Skin of body (tissue), 3 donors: ENCODE measurements at places on chromosomes 5 and 9.

DNA sequence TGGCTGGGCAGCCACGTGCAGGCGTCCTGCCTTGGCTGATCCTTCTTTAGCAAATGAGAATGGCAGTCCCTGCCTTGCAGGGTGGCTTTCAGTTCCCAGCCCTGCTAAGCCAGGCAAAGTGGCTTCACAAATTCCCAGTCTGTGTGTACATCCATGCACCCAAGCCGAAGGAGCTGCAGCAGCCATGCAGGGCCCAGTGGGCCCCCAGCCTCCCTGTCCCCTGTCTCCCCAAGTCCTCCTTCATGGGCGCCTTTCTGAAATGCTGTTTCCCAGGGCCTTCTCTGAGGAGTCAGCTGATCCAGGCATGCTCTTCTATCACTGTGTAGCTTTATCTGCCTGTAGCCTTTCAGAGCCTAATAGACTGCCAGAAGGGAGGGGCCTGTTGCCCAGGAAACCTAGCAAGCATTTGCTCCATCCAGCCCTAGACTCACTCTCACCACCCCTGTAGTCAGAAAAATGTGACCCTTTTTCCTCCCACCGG is 47.4 kb upstream of the SHC3 start:
- no peak for DNase-seq

DNA sequence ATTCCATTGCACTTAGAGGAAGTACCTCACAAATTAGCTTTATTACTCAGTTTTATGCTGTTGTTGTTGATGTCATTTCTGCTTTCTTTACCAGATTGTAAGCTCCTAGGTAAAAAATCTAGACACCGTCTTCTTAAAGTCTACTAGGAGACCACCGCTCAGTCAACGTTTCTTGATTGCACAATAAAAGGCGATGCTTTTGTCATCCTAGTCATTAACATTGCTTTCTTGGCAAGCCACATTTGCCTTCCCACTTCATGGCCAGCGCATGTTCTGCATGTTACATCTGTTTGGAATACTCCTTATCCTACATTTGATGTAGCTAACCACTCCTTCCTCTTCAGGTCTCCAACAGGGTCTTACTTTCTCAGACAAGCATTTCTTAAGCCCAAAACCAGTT is 464.0 kb upstream of the TUSC1 start:
- DNase-seq, result no peak

GRCh38 chr5:63928451-63928850 is 33.8 kb downstream of the HTR1A start:
- no peak for DNase-seq

DNA sequence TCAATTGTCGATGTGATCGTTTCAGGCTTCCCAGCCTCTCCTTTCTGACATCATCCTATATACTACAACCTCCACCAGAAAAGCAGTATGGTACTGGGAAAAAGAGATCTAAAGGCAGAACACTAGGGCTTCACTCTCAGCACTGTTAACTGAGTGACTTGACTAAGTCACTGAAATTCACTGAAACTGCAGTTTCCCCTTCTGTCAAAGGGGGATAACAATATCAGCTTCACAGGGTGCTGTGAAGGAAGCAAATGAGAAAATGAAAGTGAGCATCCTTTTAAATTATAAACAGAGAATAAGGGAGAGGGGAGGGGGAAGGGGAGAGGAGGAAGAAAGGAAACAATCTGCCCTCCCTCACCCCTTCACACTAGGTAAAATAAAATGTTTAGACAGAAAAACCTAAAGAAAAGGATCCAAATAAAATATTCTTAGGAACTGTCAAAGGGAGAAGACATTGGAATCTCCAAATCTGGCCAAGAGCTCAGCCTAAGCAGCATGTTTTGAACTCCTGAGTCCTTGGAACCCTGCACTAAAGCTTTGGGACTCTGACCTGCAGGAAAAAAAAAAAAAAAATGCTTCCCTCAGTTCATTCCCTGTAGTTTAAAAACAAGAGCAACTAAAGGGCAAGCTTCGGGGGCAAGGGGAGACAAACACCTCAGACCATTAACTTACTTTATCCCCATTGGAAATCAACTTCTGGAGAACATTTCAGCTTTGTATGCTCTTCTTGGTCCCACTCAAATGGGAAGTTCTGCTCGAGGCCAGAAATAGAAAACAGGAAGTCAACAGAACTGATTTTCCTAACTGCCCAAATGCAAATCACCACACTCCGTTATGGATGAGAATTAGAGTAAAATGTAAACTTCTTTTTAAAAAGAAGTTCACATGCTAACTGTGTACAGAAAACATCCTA is 178.3 kb downstream of the DEPDC1B start:
- DNase-seq, result no peak

- peak; percentile 36 for DNase-seq
Measured at GRCh38 chr9:99807276-99807852, 14.3 kb upstream of the NR4A3 start.

DNA sequence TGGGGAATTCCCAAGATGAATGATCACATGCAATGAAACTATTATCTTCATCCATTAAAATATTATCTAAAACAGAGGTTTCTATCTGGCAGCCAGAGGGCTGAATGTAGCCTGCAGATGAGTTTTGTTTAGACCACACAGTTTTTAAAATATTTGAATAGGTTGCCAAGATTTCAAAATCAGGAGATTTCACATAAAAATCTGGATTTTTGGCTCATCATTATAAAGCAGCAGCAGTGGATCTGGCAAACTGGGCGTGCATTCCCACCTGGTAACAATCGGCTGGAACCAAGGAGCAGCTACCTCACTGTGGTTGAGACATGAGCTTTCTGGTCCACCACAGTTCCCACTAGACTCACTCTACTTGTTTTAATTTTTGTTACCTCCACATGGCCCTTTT is 155.1 kb downstream of the BNC2 start:
- DNase-seq, result peak; percentile 14

DNA sequence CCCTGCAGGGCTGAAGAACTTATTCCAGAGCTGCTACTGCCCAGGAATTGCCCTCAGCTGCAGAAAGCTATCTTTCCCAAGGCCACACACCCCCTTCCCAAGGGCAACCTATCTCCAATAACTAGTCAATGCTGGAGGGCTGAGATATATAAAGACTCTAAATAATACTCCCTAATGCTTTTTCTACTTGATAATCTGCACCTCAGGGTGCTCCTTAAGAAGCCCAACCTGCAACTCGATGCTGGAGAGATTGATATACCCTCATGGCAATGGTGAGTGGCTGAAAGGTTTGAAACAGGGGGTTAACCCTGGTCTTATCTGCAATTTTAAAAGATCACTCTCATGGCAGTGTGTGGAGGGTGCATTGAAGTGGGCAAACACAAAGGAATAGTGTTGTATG is 142.7 kb upstream of the APC start:
- no peak for DNase-seq

GRCh38 chr5:150590979-150591695 is 49.3 kb upstream of the SYNPO start:
- peak; percentile 75 for DNase-seq

- peak; percentile 55 for DNase-seq
Measured at GRCh38 chr9:136544548-136544963, 1.3 kb downstream of the NOTCH1 start.

DNA sequence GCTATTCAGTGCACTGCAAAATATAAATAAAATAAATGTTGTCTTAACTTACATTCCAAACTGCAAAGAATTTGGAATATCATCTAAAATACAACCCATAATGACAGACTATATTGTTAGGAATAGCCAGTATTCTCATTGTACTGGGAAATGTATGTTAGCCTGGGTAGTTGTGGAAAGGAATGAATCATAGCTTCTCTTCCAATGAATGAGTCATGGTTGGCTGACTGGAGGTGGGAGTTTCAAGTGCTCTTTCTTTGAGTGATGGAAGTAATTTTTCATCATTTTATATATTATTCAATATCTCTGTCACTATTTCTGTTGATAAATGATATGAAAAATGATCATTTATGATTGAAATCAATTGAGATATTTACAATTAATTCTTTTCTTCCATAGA is 158.6 kb upstream of the ARRDC3 start:
- no peak for DNase-seq

DNA sequence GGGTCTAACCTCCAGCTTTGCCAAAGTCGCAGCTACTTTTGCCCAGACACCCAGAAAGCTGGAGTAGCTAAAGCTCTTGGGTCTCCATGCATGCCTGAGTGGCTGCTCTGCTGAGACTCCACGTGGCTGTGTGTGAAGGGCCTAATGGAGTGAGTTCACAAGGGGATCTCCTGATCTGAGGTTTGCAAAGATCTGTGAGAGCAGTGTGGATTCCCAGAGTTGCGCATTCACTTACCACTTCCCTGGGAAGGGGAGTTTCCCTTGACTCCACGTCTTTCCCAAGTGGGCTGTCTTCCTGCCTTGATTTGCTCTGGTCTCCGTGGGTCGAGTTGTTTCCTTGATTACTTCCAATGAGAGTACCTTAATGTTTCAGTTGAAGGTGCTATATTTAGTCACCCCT is 17.6 kb upstream of the CDKN2B start:
- DNase-seq, result no peak

DNA sequence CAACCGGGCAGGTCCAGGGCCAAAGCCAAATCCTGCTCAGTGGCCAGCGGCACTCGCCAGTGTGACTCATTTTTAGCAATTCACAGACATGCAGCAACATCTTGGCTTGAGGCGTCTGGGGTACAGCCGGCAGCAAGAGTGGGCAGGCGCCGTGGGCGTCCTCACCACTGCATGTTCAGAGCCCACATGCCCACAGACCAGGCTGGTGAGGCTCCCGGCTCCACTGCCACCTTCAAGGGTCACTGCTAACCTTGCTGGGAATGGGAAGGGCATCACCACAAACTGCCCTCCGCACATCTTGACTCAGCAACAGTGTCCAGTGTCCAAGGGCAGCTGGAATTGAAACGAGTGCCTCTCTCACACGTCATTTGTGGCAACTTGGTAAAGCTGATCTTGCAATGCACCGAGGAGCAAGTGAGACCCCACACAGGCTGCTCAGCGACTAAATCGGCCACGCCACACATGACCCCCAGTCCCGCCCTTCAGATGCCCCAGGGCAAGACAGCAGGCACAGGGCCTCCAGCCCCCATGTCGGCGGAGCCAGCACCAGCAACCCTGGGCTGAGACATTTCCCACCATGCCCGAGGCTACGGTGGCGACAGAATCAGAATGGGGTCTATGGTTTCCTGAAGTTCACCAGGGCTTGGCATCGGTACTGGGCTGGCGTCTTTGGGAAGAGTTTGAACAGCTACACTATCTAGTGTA is 140.3 kb downstream of the ROR2 start:
- DNase-seq, result no peak

DNA sequence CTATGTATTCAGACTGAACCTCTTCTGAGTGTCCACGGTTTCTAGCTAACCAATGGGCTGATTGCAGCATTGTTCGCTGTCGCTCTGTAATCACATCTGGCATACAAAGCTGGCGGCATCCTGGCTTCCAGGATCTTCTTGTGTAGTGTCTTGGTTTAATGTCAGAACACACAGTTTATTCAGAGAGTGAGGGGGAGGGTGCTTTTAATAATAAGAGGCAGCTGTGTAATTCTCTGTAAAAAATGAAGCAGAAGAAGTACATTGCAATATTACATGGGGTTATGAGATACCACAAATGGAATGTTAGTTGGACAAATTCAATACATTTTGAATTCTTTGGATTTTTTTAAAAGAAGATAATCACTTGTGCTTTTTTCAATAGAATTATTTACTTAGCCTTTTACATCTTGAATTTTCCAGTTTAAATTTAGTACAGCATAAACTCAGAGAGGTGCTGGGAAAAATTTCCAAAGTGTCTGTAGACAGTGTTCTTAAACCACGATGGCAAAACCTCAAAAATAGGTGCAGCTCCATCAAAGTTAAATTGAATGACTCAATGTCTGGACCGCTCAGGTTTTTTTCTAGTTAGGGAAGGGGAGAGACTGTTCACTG is 206.0 kb downstream of the PCSK1 start:
- DNase-seq, result peak; percentile 79

GRCh38 chr9:76153902-76154629 is 240.2 kb downstream of the RFK start:
- no peak for DNase-seq

DNA sequence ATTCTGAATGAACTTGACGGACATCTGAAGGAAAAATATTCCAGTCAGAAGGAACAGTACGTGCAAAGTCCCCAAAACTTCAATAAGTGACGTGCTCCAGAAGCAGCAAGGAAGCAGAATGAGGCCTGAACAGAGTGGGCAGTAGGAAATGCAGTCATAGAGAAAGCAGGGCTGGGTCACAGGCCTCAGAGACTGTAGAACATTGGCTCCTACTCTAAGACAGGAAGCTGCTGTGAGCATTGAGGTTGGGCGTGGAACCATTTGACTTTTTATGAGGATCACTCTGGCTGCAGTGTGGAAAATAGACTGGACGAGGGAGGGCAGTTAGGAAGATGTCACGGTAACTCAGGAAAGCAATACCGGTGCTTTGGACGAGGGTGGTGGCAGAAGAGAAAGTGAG is 64.0 kb downstream of the DOCK8 start:
- no peak for DNase-seq

GRCh38 chr5:530001-530955 is 6.0 kb upstream of the SLC9A3 start:
- no peak for DNase-seq

DNA sequence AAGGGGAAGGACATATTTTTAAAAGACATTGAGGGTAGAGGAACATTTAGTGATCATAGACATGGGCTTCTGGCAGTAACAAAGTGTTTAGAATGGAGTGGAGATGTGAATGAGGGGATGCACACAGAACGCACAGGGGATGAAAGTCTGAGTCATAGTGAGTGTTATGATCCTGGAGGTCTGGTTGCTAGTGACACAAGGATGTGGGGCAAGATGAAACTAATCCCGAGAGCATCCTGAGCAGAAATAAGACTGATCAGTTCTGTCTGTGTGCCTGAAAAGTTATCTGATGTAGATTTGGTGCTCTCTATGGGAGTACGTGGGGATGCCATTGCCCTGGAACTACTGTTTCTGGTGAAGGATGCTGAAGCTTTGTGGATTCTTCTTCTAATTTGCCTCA is 141.1 kb downstream of the CHSY3 start:
- DNase-seq, result no peak

GRCh38 chr5:71939452-71940230 is 167.6 kb upstream of the MAP1B start:
- no peak for DNase-seq

- DNase-seq, result no peak
Measured at GRCh38 chr5:172170251-172170701, 17.7 kb downstream of the STK10 start.

GRCh38 chr5:141420855-141421488 is at the start of gene PCDHGA11:
Gene PCDHGA11, plus strand, starts transcription at chr5:141421051. Its CDS starts 177 bp downstream, at chr5:141421228.
- no peak for DNase-seq

GRCh38 chr5:83433891-83434290 is 37.7 kb upstream of the VCAN start:
- DNase-seq, result peak; percentile 6

- no peak for DNase-seq
Measured at GRCh38 chr5:175677571-175677970, 19.7 kb downstream of the HRH2 start.

DNA sequence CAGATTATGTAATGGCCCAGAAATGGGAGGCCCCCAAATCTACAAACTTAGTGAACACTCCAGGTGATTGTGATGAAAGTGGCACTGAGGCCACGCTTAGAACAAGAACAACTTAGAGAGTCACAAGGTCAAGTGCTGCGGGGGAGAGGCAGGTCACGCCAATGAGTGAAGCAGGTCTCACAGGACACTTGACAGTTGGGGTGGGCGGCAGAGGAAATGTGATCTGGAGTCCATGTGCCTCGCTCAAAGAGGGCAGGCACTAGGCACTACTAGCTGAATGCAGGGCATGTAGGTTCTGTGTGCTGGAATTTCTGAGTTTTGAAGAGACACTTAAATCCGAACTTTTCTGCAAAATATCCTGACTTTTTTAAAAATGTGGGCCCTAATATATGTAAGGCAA is 193.2 kb upstream of the RORB start:
- no peak for DNase-seq

GRCh38 chr5:167837127-167837526 is 454.3 kb upstream of the WWC1 start:
- DNase-seq, result no peak
